ENCODE measurements at places on chromosomes 13 and 19. TPM values are rescaled to one million over a fixed set of nuclear protein-coding genes. Genes with fewer than 3 reads are reported as not detected.

SPTBN4 gene
- 1.3 TPM for total RNA-seq

ZNF541 gene
- 0.30 TPM for total RNA-seq

- no peak for DNase-seq
These were observed 17.5 kb downstream of the MIPEP start for GRCh38 chr13:23871616-23872220.

- no peak for DNase-seq
These were observed 56.2 kb downstream of the LACC1 start for GRCh38 chr13:43935878-43936277.

DNA sequence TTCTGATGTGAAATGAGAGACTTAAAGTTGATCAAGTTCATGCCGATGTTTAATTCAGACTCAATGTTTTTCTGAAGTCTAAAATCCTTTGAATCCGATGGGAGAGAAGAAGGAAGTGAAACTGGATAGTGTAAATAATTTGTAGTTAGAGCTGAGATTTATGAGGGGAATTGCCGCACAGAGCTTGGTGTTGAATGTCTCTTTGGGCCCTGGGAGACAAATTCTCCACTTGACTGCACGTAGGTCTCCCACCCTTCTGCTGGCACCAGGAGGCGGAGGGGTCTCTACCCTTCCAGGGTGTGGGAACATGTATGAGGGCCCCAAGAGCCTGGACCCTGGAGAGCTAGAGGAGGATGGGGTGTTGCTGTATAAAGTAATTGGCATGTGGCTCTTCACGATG is 140.8 kb upstream of the SERP2 start:
- no peak for DNase-seq

DNA sequence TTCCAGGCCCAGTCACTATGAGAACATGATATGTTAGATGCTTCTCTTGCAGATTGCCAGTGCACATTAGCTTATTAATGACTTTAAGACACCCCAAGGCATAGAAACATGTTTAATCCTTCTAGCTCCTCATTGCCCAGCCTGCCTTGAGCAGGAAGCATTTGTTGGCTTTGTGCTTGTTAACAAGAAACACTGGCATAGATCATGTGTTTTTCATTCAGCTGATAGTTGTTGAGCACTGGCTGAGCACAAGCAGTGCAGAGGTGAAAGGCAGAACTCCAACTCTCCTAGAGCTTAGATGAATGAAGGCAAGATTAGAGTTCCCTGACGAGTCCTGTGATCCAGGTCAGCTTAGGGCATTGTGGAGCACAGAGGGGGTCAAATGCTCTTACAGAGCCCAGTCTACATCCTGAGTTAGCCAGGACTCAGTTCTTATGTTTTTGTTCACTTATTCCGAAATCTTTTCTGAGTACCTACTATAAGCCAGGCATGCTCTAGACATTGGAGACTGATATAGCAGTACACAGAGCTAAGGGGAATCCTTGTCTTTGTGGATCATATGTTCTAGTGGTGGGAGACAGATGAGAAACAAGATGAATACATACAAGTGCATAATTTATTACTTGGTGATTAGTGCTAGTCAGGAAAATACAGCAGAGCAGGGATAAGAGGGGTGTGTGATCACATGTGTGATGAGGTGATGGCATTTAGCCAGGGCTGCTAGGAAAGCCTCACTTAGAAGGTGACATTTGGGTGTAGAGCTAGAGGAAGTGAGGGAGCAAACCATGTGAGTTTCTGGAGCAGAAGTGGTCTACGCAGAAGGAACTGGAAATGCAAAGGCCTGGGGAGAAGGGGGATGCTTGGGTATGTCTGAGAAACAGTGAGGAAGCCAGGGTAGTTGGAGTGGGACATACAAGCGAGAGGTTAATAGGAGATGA is 101.2 kb downstream of the WASF3 start:
- DNase-seq: no peak

SIGLEC9 gene
- total RNA-seq: 11.5 TPM

SLC27A1 gene
- 22.2 TPM for total RNA-seq

PLEKHF1 gene
- total RNA-seq: 10.8 TPM

DNA sequence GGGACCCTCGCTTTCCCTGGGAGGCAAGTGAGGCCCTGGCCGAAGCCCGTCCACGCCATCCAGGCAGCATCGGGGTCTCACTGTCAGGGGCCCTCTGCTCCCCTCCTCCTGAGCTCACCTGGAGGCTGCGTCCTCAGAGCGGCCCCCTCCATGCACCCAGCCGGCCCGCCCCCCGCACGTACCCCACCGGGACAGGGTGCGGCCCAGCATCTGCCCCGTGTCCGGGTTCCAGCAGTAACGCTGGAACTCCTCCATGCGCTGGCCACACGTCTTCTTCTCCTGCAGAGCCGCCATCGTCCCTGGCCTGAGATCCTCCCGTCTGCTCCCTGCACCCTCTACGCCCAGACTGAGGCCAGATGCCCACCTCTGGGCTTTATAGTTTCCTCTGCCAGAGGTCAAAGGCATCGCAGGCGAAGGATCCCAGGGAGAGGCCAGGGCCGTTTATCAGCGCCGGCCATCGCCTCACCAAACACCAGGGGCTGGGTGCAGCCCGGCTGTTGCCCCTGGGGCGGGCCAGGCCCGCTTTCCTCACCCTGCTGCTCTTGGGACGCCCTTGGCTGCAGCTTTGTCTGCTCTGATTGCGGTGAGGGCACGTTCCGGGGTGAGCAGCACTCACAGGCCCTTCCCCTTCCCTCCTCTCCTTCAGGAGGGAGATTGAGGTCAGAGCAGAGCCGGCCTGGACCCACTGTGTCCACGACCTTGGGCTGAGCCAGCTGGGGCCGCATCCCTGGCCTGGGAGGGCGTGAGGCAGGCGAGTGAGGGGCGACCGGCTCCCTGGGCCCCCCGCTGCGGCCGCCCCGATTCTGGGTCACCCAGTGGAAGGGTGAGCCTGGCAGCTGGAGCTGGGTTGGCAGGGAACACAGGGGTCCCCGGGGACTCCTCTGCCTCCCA is at the start of gene ATP4B:
TSS of gene ATP4B (minus strand) at position 348 of the 891 bp plus-strand sequence. CDS start at position 294, 54 bp downstream.
- DNase-seq: peak; percentile 57

IGFL3 gene
- not detected for total RNA-seq

GRCh38 chr13:114303700-114304327 is 10.5 kb upstream of the CHAMP1 start:
- no peak for DNase-seq

GRCh38 chr13:29423050-29423449 is 172.4 kb downstream of the SLC7A1 start:
- DNase-seq: no peak

DCLK1 gene
- total RNA-seq: 24.7 TPM

BIVM gene
- total RNA-seq: 30.4 TPM

- DNase-seq: no peak
These were observed 701.1 kb downstream of the PCDH9 start for GRCh38 chr13:66528944-66529576.

DNA sequence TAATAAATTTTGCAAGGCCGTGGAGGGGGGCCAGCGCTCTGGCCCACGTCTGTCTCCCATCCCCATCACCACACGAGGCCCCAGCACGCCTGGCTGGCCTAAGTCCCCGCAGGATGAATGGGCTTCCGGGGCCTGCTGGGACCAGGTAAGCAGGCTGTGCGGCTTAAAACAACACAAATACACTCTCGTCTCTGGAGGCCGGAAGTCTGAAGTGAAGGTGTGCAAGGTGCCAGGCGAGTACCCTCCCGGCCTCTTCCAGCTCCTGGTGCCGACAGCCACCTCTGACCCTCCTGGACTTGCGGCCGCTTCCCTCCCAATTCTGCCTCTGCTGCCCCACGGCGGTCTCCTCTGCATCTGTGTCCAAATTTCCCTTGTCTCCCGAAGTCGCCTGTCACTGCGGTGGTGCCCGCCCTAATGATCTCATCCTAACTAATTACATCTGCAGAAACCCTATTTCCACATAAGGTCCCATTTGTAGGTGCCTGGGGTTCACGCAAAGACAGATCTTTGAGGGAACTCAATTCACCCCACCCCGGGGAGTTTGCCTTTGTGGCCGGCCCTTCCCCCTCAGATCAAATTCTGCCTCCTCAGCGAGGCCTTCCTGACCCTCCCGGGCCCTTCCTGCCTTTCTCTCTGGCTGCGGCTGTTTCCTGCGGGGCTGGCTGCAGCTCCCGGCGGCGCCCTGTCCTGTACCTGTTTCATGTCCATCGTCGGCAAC is 8.1 kb upstream of the PTBP1 start:
- no peak for DNase-seq

RASA3 gene
- 34.8 TPM for total RNA-seq

DNA sequence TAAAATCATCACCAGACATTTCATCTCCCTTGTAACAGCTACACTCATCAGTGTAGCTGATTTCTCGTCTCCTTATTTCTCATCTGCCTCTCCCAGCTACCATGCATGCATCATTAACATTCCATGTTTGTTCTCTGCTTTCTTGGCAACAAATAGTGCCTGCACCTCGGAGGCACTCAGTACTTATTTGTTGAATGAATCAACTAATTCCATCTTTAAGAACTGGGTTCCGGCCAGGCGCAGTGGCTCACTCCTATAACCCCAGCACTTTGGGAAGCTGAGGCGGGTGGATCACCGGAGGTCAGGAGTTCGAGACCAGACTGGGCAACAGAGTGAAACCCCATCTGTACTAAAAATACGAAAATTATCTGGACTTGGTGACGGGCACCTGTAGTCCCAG is 63.9 kb upstream of the GTF3A start:
- DNase-seq: no peak

DNA sequence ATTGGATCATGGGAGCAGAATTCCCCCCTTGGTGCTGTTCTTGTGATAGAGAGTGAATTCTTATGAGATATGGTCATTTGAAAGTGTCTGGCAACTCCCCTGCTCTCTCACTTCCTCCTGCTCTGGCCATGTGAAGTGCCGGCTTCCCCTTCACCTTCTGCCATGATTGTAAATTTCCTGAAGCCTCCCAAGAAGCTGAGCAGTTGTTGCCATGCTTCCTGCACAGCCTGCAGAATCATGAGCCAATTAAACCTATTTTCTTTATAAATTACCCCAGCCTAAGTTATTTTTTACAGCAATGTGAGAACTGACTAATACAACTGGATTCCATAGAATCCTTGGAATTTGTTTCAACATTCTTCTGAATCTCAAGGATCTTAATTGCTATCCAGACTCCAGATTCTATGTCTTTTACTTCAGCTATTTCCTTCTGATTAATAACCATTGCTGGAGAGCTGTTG is 328.1 kb downstream of the SLITRK5 start:
- DNase-seq: no peak

- no peak for DNase-seq
These were observed 8.6 kb downstream of the ABCC4 start for GRCh38 chr13:95292622-95293021.

DNA sequence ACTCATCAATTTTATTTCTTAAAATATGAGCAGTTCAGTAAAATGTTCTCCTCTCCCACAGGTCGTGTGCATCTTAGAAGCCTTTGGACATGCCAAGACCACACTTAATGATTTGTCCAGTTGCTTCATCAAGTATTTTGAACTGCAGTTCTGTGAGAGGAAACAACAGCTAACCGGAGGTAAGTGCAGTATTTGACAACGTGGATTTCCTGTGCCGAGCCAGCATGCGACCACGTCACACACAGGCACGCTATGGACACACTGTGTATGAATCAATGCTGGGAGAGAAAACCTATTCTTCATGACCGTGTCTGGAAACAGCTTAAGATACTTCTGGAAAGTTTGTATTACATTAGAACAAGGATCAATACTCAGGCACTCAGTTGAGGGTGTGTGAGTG is 268.5 kb downstream of the MYO16 start:
- DNase-seq: no peak

DNA sequence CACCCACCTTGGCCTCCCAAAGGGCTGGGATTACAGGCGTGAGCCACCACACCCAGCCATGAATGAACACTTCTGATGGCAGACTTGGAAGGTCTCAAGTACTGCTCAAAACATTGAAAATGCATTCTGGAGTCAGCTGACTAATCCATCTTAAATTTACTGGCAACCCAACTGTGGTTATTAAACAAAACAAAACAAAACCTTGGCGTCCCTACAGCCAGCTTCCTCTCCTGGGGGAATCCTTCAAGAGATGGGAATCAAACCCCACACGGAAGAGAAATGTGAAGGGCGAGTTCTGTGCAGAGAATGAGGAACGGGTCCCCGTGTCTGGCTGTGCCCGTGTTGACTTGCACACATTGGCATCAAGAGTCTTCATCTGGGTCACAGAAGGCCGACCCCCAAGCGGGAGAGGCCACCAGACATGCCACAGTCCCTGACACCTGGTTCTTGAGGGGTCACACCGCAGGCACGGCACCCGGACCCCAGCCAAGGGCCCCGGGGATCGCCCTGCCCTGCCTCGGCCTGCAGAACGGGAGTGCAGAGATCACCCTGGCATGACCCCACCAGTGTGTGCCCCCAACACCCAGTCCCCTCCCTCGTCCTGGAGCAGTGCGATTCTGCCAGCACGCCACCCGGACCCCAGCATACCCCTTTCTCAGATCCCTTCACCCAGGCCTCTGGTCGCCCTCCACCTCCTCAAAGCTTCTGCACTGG is 3.2 kb downstream of the MAP2K2 start:
- DNase-seq: no peak

- DNase-seq: no peak
These were observed 27.3 kb upstream of the ZNF254 start for GRCh38 chr19:24059563-24060295.

TRAPPC2B gene
- total RNA-seq: 8.3 TPM

Data from aorta (tissue), 5 donors.